ENCODE measurements at places on chromosomes 5 and 9. TPM values are rescaled to one million over a fixed set of nuclear protein-coding genes. Genes with fewer than 3 reads are reported as not detected.

DNA sequence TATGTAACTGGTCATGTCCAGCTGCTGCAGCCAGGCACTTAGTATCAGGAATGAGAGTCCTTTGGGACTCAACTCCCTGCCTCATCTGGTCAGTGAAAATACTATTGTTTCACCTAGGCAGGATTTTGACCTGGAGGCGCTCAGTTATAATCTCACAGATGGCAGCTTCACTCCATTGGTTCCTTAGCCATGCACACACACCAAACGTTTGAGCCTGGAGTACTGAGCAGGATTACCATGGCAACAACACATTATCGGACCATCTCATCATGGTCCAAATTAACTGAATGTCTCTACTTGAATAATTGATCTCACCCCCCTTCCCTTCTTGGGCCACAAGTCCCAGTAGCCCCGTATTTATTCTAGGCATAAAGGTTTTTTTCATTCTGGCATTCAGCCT lies 15.0 kb upstream of the SREK1 start:
- no peak for DNase-seq

DNA sequence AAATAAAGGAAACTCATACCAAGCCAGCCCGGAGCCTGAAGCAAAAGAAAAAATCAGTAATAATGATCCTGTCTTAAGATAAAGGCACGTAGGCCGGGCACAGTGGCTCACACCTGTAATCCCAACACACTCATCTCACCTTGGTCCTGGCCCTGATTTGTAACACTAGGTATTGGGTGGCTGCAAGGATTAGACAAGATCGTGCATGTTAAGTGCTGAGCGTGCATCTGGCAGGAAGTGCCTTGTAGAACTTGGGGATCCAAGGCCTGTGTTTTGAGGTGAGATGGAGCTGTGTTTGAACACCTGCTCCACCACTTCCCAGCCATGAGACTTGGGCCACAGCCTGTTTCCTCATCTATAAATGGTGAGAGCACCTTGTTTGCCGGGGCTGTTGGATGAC lies 41.5 kb downstream of the SPRY4 start:
- no peak for DNase-seq

GRCh38 chr9:109950710-109951443 lies 170.9 kb downstream of the PALM2AKAP2 start:
- no peak for DNase-seq

- DNase-seq: no peak
These were observed 24.0 kb upstream of the TNIP1 start for GRCh38 chr5:151104795-151105194.

- DNase-seq: no peak
These were observed 156.4 kb downstream of the ARHGAP26 start for GRCh38 chr5:142926549-142926948.

- DNase-seq: peak; percentile 61
These were observed 76.1 kb downstream of the TLE1 start for GRCh38 chr9:81613002-81613812.

GRCh38 chr9:89640361-89640760 lies 35.5 kb downstream of the GADD45G start:
- no peak for DNase-seq

GRCh38 chr5:127028822-127029457 lies 1.4 kb downstream of the MARCHF3 start:
- DNase-seq: peak; percentile 12

DNA sequence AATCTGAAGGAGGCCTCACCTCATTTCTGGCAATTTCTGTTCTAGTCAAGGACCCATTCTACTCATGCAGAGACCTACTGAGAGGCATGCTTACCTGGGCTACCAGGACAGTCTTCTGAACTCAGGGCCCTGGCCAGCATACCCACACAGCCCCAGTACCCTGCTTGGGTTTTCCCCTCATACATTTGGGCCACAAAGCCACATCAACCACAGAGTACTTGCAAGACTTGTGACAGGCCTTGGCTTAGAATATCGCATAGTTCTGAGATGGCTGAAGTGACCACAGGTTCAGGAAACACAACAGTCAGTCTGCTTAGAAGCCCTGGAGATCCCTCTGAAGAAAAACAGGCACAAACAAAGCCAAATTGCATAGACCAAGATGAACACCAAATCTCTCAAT lies 758.8 kb upstream of the CDH9 start:
- DNase-seq: no peak

DNA sequence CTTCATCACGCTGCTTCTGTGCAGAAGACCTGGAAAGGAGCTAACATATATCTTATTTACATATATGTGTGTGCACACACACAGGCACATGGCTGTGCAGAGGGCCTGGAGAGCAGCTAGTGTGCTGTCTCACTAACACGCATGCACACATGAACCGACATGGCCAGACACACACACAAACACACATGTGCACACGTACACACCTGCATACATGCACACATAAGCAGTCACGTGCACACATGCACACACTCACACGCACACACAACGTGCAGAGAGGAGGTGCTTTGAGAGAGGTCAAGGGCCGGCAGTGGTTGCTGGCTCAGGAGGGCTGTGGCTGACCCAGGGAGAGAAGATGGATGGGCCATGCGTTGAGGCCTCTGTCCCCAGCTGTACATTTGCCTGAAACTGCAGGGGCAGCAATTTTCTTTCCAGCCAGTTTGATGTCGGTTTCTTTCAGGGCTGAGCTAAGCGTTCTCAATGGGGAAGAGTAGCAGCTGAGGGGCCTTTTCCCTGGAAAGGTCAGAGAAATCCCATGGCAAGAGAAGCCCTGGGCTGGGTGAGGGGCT lies 66.7 kb downstream of the OLFM1 start:
- no peak for DNase-seq

- DNase-seq: no peak
These were observed 859.1 kb downstream of the MAT2B start for GRCh38 chr5:164364237-164365208.

- no peak for DNase-seq
These were observed 102.3 kb downstream of the APBA1 start for GRCh38 chr9:69569738-69570451.

GRCh38 chr9:15156241-15156640 lies 150.8 kb downstream of the TTC39B start:
- DNase-seq: no peak

DNA sequence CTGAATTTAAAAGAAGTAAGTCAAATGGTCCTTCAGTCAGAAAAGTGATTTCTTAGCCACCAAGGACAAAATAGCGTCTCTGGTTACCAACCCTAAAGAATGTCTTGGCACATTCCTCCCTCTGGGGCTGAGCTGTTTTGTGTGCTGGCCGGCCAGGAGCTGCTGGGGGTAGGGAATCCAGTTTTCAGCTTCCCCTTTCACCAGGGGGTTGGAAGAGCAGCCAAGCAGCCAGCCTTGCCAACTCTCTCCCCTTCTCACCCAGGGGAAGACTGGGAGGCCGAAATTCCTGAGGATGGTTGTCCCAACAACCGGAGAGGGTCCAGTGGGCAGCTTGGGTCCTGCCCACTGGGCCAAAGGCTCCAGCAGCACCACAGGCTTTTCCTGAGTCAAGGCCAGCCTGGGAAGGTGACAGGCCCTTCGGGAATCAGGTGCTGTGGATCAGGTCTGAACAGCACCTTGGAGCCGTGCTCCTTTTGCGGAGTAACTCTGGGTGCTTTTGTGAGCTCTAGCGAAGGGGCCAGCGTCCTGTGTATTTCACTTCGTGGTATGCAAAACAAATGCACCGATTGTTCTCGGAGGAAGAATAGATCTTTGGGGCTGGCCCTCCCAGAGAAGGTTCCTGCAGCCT lies 4.2 kb downstream of the WWC1 start:
- DNase-seq: no peak

DNA sequence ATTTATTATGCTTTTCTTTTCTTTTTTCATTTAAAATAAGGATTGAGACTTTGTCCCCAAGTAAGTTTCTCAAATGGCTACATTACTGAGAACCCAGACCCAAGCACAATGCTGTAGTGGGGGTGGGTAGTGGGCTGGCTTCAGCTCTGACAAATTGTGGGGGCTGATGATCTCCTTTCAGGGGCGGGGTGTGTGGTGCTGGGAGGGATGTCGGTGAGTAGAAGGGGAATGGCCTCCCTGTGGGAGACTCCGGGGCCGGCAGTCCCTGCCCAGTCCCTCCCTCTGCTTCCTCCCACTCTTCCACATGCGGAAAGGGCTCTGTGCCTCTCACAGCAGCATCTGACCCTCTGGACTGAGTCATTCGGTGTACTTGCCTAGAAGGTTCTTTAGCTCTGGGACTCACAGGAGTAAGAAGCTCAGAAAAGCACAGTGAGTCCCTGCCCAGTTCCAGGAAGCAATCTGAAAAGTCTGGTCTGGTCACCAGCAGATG lies 14.3 kb downstream of the CD180 start:
- DNase-seq: no peak

DNA sequence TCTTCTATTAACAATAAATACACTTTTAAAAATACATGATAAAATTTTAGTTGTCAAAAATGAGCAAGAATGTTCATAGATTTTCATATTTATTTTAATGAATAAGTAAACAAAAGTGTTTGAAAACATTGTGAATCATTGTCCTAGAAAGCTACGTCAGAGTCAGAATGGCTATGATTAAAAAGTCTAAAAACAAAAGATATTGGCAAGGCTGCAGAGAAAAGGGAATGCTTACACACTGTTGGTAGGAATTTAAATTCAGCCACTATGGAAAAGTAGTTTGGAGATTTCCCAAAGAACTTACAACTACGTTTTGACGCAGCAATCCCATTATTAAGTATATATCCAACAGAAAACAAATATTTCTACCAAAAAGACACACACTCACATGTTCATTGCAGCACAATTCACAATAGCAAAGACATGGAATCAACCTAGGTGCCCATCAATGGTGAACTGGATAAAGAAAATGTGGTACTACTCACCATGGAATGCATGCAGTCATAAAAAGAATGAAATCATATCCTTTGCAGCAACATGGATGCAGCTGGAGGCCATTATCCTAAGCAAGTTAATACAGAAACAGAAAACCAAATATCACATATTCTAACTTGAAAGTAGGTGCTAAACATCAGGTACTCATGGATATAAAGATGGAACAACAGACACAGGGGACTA lies 49.2 kb upstream of the FBXL17 start:
- DNase-seq: no peak

GRCh38 chr5:68778484-68778883 lies 315.3 kb upstream of the SLC30A5 start:
- no peak for DNase-seq

- DNase-seq: no peak
These were observed 61.7 kb downstream of the RFX3 start for GRCh38 chr9:3464033-3464638.

The CD14 gene
- 52.7 TPM for polyA plus RNA-seq

The ABLIM3 gene
- 7.6 TPM for polyA plus RNA-seq

The ENHO gene
- 1.8 TPM for polyA plus RNA-seq

The TLX3 gene
- polyA plus RNA-seq: not detected

The ELAVL2 gene
- 4.8 TPM for polyA plus RNA-seq

The NEUROG1 gene
- polyA plus RNA-seq: not detected

The SPINK13 gene
- 0.23 TPM for polyA plus RNA-seq

The TIMD4 gene
- polyA plus RNA-seq: 0.95 TPM

The LRRC19 gene
- 15.6 TPM for polyA plus RNA-seq

The FBN2 gene
- 106 TPM for polyA plus RNA-seq

The ZNG1F gene
- polyA plus RNA-seq: 9.3 TPM

The CCDC192 gene
- 0.76 TPM for polyA plus RNA-seq

The C1QTNF2 gene
- polyA plus RNA-seq: 27.0 TPM

The TAF11L10 gene
- not detected for polyA plus RNA-seq

The SLC45A2 gene
- 0.29 TPM for polyA plus RNA-seq

The ZDHHC11 gene
- polyA plus RNA-seq: 3.0 TPM

The CDKN2B gene
- 0.31 TPM for polyA plus RNA-seq

The INSYN2B gene
- 4.7 TPM for polyA plus RNA-seq

The FRMPD1 gene
- polyA plus RNA-seq: 0.82 TPM

The ZNF618 gene
- 41.7 TPM for polyA plus RNA-seq

The RANBP3L gene
- 8.1 TPM for polyA plus RNA-seq

All from left renal pelvis (tissue), 4 donors.